Stromal cell of bone marrow (primary cell): ENCODE measurements at places on chromosomes 11 and 22.

DNA sequence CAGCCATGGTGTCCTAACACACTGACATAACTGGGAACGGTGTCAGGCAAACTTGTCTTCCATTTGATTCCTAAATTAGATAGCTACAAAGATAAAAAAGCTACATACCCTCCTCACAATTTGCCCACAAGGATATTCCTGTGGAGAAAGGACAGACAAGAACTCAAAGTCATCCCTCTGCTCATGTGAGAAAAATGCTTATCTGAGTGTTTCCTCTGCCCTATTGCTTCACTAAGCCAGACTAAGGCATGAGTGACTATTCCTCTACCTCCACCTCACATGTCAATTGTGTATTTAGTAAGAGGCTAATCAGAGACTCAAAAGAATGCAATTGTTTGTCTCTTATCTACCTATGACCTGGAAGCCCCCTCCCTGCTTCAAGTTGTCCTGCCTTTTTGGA, 247.7 kb downstream of the DDX10 start:
- no peak for DNase-seq

DNA sequence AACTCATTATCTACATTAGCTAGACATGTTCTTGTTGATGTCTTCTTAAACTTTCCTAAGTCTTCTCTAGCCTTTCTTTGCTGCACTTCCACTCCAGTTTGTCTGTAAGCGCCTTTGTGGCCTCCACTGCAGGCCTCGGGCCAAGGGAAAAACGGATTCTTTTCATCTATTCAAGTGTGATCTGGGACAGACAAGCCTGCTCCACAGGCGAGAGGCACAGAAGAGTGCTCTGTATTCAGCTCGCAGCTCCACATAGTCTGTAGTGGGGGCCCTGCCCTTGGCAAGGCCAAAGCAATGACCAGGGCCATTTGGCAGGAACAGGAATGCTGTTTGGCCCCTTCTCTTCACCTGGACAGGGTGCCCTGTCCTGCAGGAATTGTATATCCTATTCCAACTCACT, 84.1 kb upstream of the BARX2 start:
- no peak for DNase-seq

DNA sequence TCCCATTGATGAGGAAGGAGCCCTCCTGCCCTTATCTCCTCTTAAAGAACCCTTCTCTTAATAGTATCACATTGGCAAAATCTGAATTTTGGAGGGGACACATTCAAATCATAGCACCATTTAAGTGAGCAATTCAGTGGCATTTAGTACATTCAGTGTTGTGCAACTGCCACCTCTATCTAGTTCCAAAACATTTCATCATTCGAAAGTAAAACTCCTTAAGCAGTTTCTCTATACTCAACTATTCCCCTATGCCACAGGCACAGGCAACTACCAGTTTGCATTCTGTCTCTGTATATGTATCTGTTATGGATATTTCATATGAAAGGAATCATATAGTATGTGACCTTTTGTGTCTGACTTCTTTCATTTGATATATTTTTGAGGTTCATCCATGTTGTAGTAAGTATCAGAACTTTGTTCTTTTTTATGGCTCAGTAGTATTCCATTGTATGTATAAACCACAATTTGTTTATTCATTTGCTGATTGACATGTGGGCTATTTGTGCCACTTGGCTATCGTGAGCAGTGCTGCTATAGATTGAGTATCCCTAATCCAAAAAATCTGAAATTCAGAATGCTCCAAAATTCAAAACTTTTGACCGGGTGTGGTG, 22.9 kb downstream of the FAR1 start:
- DNase-seq = no peak

- no peak for DNase-seq
Observed at GRCh38 chr11:126756855-126757254, 243.7 kb downstream of the KIRREL3 start.

DNA sequence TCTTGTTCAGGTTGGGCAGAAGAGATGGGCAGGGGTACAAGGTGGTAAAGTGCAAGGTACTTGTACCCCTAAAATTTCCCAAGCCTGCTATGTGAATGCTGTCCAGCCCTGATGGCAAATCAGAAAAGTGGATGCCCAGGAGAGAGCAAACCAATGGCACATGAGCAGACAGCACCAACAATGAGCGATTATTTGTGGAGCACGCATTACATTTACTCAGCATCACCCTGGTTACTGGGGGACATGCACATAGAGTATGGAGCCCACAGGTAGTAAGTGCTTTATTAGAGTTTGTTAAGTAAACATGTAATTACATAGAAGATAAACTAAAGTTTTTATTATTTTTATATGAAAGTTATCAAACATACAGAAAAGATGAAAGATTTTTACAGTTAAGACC, 165.7 kb downstream of the NTM start:
- DNase-seq = no peak

- no peak for DNase-seq
Observed at GRCh38 chr11:10742460-10743208, 8.4 kb upstream of the CTR9 start.

GRCh38 chr11:50080256-50080655, 47.6 kb downstream of the OR4C45 start:
- no peak for DNase-seq

DNA sequence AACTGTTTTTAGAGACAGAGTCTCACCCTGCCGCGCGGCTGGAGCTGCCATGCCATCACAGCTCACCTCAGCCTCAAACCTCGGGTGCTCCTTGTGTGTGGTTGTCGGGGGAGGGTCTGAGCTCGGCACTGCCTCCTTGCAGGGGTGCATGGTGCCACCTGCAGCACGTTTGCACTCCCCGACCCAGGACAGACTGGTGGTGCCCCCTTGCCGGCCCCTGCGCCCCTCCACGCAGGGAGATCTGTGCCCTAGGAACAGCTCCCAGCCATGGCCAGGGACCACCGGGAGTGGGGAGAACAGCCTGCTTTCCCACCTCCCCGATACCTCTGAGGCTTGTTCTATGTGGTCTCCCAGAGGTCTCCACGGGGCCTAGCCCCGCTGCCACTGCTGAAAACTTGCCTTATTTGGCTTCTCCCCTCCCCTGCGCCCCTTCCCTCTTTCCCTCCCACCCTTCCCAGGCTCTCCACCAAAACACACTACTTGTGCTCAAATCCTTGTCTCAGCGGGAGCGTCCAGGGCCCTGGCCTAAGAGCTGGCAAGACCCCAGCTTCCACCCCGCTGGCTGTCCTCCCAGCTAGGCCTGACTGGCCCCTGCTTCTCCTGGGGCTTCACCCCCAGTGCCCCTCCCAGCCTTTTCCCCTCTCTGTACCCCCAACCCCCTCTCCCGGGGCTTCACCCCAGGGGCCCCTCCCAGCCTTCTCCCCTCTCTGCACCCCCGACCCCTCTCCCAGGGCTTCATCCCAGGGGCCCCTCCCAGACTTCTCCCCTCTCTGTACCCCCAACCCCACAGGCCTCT, 13.4 kb upstream of the TPCN2 start:
- DNase-seq = no peak

DNA sequence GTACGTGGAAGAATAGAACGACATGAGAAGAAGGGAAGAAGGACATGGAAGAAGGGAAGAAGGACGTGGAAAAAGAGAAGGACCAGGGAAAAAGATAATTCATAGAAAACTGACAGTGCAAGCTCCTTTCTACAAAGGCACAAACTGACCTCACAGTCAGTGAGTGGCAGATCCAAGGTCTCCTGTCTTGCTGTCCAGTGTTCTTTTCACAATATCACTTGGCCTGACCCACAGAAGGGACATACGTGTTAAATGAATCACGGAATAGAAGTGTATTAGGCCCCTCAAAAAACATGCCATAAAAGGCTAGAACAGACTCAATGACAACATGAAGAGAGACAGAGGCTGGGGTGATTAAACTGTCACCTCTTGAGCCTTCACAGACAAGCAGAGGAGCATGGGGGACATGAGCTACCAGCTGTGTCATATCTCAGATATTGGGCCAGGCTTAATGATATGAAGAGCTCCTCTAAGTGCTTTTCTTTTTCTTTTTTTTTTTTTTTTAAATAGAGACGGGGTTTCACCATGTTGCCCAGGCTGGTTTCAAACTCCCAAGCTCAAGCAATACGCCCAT, 4.6 kb downstream of the ASCC2 start:
- DNase-seq = no peak

DNA sequence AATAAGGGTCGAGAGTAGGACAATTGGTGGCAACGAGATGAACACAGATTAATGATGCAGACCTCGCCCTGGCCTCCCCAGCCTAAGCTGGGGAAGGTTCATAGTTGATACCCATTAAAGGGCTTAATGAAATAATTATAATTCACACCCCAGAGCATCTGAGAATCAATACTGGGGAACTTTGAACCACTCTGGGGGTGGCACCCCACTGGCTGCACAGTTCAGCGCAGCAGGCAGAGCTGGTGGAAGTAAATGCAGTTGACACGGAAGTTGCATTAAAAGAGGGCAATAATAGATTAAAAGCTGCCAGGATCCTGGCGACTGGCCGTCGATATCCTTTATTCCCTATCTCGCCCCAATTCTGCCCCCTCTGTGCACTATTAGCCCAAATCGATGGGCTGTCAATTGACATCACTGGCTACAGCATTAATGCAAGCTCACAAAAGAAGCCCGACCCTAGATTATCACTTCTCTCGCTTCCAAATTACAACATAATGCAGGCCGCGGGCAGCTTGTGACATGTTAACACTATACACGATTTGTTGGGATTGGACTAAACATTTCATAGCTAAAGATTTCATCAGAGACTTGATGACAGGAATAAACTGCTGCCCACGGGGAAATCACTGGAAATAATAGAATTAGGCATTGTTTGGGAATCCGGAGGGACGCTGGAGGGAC, 14.5 kb downstream of the HSPA8 start:
- DNase-seq = no peak

GRCh38 chr22:35837101-35837727, 119.5 kb downstream of the APOL5 start:
- no peak for DNase-seq

GRCh38 chr11:83456566-83456965, 170.4 kb upstream of the CCDC90B start:
- DNase-seq = no peak

- DNase-seq = no peak
Observed at GRCh38 chr11:35943309-35943708, 553 bp upstream of the LDLRAD3 start.

DNA sequence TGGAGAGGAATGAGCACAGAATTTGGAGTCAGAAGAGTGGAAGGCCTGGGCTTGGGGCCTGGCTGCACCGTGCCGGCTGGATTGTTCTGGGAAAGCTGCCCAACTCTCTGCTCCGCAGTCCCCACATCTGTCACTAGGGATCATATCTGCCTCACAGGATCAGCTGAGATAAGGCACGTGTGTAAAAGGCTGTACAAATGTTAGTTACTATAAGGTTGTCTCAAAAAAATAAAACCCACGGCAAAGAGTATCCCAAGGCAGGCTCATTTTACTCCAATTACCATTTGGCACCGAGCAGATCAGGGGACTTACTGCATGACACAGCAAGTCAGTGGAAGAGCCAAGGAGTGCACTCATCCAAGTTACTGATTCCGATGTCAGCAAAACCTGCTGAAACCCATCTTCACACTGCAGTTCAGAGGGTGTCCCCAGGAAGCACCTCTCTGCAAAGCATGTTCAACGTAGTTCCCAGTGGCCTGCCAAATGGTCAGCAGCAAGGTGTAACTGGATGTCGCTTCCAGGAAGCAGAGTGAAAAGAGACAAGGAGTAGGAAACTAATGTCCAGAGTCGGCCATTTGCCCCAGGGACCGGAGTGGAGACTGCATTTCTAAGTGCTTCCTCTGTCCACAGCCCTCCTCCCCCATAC, 18.1 kb upstream of the MRTFA start:
- DNase-seq = peak; percentile 87

GRCh38 chr11:11964774-11965150, 43.7 kb downstream of the DKK3 start:
- DNase-seq = no peak

- DNase-seq = no peak
Observed at GRCh38 chr11:60971520-60971919, at the start of gene CD6. Gene CD6, plus strand, starts transcription at chr11:60971680. Its CDS starts 186 bp downstream, at chr11:60971866.

GRCh38 chr22:24315367-24315966, 44.8 kb downstream of the SPECC1L start:
- no peak for DNase-seq

GRCh38 chr11:111299101-111300026, 1.0 kb downstream of the POU2AF3 start:
- DNase-seq = peak; percentile 8

DNA sequence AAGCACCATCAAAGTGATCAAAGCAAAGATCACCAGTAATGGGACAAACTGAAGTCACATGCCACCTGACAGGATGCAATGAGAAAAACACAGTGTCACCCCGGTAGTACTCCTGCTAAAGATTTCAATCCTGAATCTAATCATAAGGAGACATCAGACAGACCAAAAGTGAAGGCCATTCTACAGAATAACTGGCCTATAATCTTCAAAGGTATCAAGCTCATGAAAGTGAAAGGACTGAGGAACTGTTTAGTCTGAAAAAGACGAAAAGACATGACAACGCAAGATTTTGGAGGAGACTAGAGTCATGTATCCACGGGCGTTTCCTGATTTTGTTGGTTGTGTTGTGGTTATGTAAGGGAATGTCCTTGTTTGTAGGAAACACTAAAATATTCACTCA, 42.4 kb upstream of the TSKU start:
- no peak for DNase-seq

DNA sequence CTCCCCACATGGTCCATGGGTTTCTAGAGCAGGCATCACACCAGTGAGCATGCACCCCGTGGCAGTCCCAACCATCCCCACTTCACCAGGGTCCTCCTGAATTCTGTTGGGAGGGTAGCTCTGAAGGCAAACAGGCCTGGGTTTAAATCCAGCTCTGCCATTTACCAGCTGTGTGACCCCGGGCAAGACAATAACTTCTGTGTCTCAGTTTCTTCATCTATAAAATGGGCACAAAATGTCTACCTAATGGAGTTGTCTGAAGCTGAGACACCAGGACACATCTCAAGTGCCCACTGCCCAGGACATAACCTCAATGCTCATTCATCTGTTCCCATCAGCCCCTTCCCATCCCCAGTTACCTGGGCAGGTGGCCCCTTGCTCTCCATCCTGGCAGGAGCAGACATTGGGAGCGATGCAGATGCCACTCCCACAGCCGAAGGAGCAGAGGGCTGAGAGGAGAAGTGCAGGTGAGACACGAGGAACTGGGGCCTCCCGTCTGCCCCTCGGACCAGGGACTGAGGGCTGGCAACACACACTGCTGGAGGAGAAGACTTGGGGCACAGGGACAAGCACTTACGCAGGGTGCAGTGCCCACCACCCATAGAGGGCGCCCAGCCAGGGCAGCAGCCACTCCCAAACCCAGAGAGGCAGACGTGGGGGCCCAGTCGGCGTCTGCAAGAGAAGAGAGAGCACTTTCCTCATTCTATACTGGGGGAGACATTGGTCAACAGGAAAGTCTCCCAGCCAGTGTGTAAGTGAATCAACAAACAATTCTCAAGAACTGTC, 4.0 kb downstream of the VWCE start:
- DNase-seq = no peak
